Naive thymus-derived CD4-positive, alpha-beta T cell (primary cell): ENCODE measurements at places on chromosomes 11 and 22.
A peak's percentile ranks its signal among the peaks of the same experiment; 100 is the strongest.

DNA sequence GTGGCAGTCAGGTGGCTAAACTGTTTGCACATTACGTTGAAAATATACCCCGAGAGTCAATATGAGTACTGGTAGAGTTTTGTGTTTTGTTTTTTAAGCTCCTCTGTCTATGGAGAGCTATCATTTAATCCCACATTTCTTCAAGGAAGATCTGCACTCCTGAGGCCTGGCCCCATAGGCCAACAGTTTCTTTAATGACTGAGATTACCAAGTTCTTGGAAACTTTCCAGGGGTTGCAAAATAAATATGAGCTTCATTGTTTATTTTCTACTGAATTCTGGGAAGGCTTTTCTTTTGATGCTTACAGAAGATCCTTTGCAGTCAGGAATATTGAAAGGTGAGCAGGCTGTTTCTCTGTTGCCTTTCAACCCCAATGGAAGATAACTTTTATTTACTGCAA, 452.0 kb downstream of the JRKL start:
- no peak for DNase-seq

DNA sequence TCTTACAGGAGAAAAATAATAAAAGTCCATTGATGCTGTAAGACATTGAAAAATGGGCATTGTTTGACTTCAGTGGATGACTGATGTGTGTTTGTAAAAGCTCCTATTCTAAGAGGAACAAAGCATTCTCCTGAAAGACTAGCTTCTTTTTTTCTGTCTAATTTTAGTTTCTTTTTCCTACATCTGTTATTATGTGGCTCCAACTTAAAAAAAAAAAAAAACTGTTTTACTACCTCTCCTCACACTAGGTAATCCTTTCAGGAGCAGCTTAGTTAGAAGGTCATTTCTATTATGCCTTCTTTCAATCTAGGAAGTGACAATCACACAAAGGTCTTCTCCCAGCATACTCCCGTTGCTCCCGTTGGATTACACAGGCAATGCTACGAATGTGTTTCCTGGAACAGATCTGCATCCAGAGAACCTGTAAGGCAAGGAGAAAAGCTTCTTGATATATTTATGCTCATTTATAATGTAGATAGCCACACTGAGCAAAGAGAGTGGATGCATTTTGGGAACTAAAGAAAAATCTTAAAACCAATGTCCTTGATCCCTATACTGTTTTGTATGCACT, 595.1 kb upstream of the CCDC179 start:
- DNase-seq, result no peak

DNA sequence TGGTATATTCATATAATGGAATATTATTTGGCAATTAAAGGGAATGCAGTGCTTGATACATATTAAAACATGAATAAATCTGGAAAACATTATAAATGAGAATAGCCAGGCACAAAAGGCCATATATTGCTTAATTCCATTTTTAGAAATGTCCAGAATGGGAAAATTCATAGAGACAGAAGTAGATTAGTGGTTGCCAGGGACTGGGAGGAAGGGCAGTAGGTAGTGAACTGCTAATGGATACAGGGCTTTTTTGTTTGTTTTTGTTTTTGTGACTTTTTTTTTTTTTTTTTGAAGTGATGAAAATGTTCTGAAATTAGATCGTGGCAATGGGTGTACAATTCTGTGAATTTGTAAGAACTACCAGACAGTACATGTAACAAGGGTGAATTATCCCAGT, 86.1 kb downstream of the YAP1 start:
- no peak for DNase-seq

- peak; percentile 34 for DNase-seq
Measured at GRCh38 chr11:6655020-6655789, 404 bp downstream of the DCHS1 start.

GRCh38 chr22:47422736-47423135, 660.3 kb downstream of the TBC1D22A start:
- no peak for DNase-seq

DNA sequence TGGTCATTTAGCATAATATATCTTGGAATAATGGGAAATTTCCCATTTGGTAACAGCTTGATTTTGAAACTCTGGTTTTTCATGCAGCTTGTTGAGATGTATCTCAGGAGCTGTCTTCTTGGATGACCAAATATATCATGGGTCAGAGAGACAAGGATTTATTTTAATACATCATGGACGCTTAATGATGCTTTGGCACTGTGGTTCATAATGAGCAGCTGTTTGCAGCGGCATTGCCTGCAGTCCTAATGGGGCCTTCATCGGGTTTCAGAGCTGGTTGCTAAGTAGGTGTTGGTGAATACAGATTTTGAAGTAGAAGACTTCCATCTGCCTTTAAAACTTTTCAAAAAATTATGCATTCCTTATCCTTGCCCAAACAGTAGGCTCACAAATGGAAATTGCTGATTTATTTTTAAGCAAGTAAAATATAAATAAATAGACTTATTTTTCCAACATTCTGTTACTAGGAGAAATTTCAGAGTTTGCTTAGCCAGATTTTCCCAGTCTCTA, 389.5 kb upstream of the FAT3 start:
- DNase-seq, result no peak

GRCh38 chr11:121419836-121420235, 32.3 kb upstream of the SORL1 start:
- no peak for DNase-seq

DNA sequence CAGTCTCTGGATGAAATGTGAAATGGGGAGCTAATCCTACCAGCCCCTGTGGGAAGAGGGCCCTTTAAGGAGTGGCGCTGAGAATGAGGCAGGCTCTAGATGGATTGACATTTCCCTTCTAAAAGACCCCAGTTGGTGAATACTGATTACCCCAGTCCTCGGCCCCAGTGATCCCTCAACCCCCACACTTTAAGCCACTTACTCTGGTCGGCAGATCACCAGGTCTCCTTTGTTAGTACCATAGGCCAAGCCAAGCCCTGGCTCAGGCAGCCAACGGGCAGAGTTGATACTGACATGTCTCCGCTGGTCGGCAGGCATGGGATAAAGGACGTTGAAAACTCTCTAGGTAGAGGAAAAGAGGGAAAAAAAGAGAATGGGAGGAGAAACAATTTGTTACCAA, 26.1 kb upstream of the CHRM4 start:
- no peak for DNase-seq

DNA sequence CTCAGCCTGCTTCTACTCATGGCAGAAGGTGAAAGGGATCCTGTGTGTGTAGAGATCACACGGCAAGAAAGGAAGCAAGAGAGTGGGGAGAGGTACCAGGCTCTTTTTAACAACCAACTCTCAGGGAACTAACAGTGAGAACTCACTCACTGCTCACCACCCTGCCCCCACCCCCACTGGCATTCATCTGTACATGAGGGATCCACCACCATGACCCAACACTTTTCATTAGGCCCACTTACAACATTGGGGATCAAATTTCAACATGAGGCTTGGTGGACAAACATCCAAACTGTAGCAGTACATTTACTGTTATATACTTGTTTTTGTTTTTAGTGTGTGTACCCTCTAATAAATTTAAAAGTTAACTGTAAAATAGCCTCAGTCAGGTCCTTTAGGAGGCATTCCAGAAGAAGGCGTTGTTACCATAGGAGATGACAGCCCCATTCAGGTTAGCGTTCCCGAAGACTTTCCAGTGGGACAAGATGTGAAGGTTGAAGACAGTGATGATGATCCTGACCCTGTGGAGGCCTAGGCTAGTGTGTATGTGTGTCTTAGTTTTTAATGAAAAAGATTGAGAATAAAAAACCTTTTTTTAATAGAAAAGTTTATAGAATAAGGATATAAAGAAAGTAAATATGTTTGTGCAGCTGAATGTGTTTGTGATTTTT, 11.3 kb downstream of the CUL5 start:
- no peak for DNase-seq

- no peak for DNase-seq
Measured at GRCh38 chr11:46669711-46670139, 30.7 kb downstream of the ARHGAP1 start.

DNA sequence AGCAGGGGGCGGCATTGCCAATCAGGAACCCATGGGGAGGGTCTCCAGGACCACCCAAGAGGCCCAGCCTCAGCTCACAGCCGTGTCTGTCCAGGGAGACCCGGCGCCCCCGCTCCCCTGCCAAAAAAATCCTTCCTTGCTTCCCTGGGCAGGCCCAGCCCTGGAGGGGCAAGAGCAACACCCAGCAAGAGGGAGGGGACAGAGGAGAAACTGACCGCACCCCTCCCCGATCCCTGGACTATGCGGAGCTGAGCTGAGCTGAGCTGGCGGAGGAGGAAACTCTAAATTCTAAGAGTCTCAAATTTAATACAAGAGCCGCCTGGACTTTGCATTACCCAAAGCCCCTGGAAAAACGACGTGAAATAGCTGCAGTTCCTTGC, 52.0 kb upstream of the SHISAL1 start:
- no peak for DNase-seq

DNA sequence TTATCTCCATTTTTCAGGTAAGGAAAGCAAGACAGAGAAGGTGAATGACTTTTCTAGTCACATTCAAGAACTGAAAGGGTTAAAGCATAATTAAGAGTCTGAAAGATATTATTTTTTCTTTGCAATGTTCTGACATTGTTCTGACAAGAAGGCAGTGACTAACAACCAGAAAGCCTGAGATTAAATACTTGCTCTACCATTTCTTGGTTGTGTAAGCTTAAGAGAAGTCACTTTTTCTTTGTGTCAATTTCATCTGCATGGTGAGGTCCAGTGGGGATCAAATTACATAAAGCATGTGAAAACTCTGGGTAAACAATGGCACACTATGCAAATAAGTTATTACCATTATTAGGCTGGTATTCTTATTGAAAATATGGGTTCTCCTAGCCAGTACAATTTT, 73.7 kb downstream of the PHF21A start:
- no peak for DNase-seq

GRCh38 chr11:115167456-115167855, 336.8 kb downstream of the CADM1 start:
- DNase-seq, result no peak

DNA sequence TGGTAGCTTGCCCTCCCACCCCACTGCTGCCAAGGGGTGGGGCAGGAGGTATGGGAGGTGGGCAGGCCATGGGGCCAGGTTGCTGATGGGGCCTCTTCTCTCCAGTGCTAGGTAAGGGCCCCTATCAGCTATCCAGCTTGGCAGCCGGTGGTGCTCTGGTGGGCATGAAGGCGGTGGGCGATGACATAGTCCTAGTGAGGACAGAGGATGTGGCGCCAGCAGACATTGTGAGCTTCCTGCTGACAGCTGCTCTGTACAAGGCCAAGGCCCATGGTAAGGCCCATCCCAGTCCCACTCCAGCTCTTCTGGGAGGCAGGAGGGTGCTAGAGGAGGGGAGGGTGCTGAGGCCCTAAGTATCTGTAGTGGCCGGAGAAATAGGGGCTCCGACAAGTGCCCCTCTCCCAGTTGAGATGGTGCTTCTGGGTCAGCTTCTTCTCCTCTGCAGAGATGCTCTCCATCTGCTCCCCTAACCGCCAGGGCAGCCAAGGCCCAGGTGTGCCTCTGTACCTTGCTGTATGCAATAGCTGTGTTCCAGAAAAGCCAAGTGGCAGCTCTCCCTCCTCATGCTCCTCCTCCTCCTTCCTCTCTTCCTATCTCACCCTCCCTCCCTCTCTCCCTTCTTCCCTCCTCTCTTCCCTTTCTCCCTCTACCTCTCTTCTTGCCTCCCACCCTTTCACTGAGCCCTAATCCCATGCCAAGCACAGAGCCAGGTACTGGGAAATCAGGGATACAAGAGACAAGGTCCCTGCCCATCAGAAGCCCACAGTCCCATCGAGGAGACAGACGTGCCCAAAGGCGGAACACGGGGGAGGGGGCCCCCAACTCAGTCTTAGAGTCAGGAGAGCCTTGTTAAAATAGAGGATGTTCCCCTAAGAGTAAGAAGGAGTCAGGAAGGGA, 55.3 kb downstream of the OTOG start:
- no peak for DNase-seq

DNA sequence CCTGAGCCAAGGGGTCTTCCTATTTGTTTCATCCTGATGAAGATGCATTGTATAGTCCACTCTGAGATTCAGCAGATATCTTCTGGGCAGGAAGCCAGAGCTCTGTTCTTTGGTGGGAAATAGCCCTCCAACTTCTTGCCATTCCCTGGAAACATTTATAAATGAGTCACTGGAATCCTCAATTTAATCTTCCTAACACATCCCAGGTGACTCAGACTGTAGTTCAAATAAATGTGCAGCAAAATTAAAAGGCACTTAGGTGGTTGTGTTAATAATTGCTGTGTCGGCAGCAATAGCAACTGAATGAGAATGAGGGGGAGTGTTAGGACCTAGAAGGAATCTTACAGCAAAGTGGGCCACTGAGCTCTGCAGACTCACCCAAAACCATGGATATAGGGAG, 108.6 kb downstream of the INSC start:
- DNase-seq, result no peak

GRCh38 chr11:105144887-105145286, 5.3 kb upstream of the CARD18 start:
- DNase-seq, result no peak

DNA sequence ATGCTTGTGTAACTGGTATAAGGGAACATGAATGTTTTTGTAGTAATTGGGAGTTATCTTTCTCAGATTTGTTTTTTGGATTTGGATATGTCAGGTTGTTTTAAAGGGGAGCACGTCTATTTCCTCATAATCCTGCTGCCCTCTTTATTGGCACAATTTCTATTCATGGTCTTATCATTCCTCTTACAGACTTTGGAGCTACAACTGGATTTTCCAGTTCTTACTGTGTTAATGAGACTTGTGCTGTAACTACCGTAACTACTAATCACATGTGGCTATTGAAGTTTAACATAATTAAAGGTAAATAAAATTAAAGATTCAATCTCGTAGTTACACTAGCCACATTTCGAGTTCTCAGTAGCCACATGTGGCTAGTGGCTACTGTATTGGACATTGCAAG, 1.9 kb downstream of the FDX1 start:
- no peak for DNase-seq

- DNase-seq, result no peak
Measured at GRCh38 chr11:94860333-94860732, 92.2 kb downstream of the AMOTL1 start.

- no peak for DNase-seq
Measured at GRCh38 chr11:16902781-16903378, 111.3 kb downstream of the PLEKHA7 start.

- DNase-seq, result no peak
Measured at GRCh38 chr11:114392735-114393667, 7.3 kb downstream of the C11orf71 start.

GRCh38 chr11:134100171-134100570, 31.3 kb downstream of the JAM3 start:
- no peak for DNase-seq

DNA sequence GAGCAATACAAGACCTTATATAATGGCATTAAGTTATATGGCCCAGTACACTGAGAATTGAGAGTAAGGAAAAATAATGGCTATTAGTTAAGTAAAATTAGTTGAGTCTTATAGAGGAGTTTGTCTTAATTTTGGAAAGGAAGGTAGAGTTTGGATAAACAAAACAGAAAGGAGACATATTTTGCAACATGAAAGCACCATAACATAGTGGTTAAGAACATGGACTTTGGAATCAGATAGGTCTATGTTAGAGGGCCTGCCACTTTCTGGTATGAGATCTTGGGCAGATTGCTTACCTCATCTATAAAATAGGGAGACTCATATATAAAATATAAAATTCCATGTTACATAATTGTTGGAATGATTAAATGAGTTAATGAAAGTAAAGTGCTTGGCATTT, 68.9 kb downstream of the CSTPP1 start:
- no peak for DNase-seq
